Stimulated activated CD8-positive, alpha-beta memory T cell treated with anti-CD3 and anti-CD28 coated beads, Interleukin-12 subunit alpha, Interleukin-12 subunit beta, amount 100 ng/mL, for 1 hour (primary cell): ENCODE measurements at places on chromosomes 6 and 20.
A peak's percentile ranks its signal among the peaks of the same experiment; 100 is the strongest.

GRCh38 chr6:10441004-10441654, 26.3 kb upstream of the TFAP2A start:
- no peak for DNase-seq

- DNase-seq, result no peak
Measured at GRCh38 chr6:27891320-27891875, 20.8 kb downstream of the OR2B2 start.

GRCh38 chr6:118618676-118619377, 32.6 kb downstream of the CEP85L start:
- peak; percentile 49 for DNase-seq

GRCh38 chr6:157120534-157121232, 202.6 kb downstream of the TMEM242 start:
- DNase-seq, result no peak

DNA sequence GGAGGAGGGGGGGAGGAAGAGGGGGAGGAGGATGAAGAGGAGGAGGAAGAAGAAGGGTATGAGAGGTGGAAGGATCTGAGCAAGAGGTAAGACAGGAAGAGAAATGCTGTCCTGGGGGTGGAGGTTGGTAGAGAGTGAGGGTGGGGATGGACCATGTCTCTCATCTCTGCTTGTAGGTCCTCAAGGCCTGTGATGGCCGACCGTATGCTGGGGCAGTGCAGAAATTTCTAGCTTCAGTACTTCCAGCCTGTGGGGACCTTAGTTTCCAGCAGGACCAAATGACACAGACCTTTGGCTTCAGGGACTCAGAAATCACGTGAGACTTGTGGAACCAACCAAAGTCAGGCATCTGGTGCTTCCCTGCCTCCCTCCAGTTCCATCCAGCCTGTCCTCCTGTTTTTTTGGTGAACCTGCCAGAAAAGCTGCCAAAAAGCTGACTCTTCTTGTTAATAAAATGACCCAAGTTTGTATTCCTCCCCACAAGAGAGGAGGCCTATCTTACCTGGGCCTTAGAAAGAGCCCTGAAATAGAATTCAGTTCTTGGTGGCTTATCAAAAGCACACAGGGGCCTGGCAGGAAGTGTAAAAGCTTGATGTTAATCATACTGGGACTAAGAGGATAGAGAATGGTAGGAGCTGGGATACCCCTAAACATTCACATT, 2.5 kb upstream of the C4A start:
- no peak for DNase-seq

GRCh38 chr20:62839816-62840215, 21.8 kb downstream of the TCFL5 start:
- DNase-seq, result no peak

GRCh38 chr6:125111219-125111983, 42.2 kb upstream of the TPD52L1 start:
- no peak for DNase-seq

- no peak for DNase-seq
Measured at GRCh38 chr6:15453622-15454021, 207.8 kb downstream of the JARID2 start.

DNA sequence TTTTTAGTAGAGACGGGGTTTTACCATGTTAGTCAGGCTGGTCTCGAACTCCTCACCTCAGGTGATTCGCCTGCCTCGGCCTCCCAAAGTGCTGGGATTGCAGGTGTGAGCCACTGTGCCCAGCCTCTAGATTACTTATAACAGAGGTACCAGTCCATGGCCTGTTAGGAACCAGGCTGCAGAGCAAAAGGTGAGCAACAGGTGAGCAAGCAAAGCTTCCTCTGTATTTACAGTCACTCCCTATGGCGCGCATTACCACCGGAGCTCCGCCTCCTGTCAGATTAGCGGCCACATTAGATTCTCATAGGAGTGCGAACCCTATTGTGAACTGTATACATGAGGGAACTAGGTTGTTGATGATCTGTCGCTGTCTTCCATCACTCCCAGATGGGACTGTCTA, 178.0 kb upstream of the SALL4 start:
- no peak for DNase-seq

GRCh38 chr6:42025066-42025844, 25.1 kb upstream of the TAF8 start:
- no peak for DNase-seq

GRCh38 chr20:33933469-33933909, 60.2 kb upstream of the RALY start:
- peak; percentile 17 for DNase-seq

DNA sequence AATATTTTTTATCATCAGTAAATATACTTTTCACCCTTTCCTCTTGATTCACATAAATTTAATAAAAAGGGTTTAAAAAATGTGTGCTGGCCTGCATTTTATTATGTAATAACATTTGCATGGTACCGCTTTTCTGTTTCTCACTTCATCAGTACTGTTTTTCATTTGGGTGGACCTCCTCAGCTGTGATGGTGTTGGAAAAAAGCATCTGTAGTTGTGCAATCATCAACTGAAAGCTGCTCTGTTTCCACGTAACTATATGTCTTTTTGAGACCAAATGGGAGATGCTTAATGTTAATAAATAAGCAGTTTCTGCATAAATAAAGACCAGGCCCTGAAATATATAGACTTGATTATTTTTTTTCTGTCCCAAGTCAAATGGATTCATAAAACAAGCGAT, 31.6 kb upstream of the CENPW start:
- DNase-seq, result no peak
